ENCODE measurements at places on chromosomes 4 and X.
A peak's percentile ranks its signal among the peaks of the same experiment; 100 is the strongest.

- DNase-seq: peak; percentile 85
Observed at GRCh38 chrX:19846995-19847790, 40.2 kb downstream of the SH3KBP1 start.

GRCh38 chrX:7690842-7691241 is 152.1 kb upstream of the VCX start:
- DNase-seq: no peak

DNA sequence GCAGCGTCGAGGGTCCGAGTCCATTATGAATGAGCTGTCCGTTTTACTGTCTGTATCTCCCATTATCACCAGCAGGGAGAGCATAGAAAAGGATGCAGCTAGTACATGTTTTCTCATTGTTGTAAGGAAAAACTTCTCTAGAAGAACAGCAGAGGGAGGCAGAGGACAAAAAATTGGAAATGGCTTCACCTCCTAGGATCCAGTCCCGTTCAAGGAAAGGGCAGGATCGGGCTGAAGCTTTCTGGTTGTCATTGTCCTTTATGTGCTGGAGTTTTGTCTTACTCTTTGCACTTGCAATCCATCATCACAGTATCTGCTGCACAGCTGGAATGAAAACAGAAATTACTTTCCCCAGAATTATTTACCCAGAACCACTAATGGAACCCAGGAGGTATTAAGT is 14.7 kb downstream of the NDP start:
- DNase-seq: peak; percentile 79

GRCh38 chr4:1522606-1523005 is 116.4 kb upstream of the NKX1-1 start:
- DNase-seq: no peak

DNA sequence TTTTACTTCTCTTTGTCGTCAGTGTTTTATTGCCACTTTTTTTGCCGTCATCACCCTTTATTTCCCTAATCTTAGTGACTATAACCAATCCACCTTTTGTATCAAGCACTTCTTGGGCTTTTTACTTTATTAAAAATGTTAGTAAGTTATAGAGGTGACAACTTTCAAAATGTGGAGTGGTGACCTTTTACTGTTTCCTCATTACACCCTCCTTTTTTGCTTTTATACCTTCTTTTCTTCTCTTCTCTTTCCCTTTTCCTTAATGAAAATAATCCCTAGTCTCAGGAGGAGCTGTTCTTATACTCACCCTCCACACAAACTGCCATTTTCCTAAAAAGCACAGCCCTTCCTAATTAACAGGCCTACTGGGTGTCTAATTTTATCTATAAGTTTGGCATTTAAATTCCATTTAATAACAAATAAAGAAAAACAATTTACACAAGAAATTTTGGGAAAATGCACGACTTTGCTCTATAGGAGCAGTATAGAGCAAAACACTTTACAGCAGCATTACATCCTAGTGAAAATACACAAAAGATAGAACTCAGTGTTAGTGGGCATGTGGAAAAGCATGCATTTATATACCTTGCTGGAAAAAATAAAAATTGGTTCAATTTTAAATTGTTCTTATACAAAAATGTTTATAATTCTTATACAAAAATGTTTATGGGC is 27.3 kb downstream of the BBS12 start:
- peak; percentile 65 for DNase-seq

GRCh38 chr4:94459462-94460161 is 7.9 kb downstream of the PDLIM5 start:
- DNase-seq: no peak

GRCh38 chrX:118974088-118974907 is at the start of gene LONRF3:
LONRF3 (plus strand) TSS chrX:118974618; CDS start chrX:118974781, 163 bp downstream.
- peak; percentile 19 for DNase-seq

- DNase-seq: no peak
Observed at GRCh38 chrX:102654696-102655095, 3.4 kb downstream of the GPRASP1 start.
